GM04503 (cell line): ENCODE measurements at places on chromosomes 6 and 20.

DNA sequence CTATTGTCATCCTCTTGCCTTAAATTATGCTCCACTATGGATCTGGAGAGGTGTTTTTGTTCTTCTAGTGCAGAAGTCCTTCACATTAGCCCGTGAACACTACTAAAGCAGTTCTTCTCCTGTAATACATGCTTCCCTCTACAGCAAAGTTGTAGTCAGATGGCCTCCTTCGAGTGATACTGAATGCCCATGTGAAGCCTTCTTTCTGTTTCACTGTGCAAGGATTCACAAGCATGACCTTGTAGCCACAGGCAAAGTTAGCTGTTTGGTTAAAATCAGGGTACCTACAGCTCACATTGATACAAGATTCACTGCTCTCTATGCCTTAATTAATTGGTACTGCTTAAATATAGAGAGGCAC is 47.6 kb downstream of the ARHGAP18 start:
- no peak for DNase-seq

DNA sequence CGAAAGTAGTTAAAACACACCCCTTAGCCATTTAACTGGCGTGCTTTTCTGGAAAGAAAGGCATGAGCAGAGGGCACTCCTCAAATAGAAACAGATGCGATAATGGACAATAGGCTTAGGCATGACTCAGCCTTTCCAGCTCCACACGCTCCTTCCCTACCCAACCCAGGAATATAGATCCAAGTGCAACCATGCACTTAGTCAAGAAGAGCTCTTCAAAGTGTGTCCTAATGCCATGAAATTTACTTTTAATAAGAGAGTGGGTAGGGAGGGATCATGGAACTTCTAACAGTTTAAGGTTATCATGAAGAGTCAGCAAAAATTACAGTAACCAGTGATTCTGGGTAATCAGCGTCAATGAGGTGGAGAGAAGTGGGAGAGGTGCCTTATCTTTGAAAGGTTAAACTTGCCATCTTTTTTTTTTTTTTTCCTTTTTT is 2.4 kb upstream of the EFHC1 start:
- peak; percentile 61 for DNase-seq

GRCh38 chr6:36032261-36032660 is 4.7 kb downstream of the MAPK14 start:
- DNase-seq = no peak

DNA sequence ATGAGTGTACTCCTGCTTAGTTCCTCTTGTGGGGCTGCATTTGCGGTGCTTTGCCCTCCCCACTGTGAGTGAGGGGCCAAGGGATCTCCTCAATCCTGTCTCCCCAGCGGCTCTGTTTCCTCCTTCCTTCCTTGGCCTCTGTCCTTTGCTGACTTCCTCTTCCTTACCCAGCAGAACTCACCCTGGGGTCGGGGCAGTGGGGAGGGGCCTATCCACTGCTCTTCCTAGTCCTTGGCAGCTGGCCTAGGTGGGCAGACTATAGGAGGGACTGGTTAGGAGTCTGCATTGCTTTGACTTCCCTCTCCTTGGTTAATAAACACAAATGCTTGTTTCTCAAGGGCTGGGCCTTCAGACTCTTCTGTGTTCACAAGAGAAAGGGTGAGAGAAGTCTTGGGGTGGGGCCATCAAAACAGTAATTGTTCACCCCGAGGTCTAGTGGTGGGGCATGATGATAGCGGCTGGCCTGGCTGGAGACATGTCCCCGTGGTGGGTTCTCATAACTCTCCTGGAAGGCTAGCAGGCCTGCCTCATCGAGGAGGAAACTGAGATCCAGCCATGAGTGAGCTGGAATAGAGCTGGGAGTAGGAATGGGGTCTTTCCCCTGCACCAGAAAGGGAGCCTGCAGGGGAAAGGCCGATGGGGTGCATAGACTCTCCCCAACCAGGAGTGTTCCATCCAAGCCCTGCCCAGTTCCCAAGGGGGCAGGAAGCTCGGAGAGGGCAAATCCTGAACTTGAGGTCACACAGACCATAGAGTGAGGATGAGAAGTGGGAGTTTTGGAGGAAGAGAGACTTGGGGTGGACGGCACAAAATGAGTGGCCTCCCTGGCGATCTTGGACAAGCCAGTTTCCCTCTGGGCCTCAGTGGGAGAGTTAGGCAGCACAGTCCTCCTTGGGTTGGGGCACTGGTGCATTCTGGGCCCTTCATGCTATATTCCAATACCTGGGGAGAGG is 12.7 kb downstream of the FAM110A start:
- no peak for DNase-seq

GRCh38 chr20:51583499-51583898 is 41.0 kb upstream of the NFATC2 start:
- no peak for DNase-seq

GRCh38 chr20:46030284-46031013 is 1.4 kb downstream of the SLC12A5 start:
- DNase-seq = no peak

DNA sequence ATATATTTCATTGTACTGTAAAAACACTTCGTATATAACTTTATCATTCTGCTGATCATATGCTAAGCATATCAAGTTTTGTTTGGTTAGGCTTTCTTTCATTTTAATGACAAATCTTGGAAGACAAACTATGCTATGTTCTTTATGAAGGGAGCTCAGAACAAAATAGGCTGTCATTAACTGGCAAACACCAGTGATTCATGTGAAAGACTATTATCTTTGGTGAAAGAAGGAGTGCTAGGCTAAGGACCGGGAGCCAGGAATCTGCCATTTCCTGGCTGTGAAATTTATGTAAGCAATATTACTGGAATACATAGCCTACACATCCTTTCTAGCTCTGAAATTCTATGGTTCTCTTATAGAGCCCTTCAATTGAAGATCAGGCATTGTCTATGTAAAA is 136.2 kb upstream of the CCN2 start:
- DNase-seq = no peak
